Ovary (tissue), 10 donors: ENCODE measurements at places on chromosomes 2 and 18. TPM values are rescaled to one million over a fixed set of nuclear protein-coding genes. Genes with fewer than 3 reads are reported as not detected.
A peak's percentile ranks its signal among the peaks of the same experiment; 100 is the strongest.

Gene MAP2
- 16.6 TPM for total RNA-seq

DNA sequence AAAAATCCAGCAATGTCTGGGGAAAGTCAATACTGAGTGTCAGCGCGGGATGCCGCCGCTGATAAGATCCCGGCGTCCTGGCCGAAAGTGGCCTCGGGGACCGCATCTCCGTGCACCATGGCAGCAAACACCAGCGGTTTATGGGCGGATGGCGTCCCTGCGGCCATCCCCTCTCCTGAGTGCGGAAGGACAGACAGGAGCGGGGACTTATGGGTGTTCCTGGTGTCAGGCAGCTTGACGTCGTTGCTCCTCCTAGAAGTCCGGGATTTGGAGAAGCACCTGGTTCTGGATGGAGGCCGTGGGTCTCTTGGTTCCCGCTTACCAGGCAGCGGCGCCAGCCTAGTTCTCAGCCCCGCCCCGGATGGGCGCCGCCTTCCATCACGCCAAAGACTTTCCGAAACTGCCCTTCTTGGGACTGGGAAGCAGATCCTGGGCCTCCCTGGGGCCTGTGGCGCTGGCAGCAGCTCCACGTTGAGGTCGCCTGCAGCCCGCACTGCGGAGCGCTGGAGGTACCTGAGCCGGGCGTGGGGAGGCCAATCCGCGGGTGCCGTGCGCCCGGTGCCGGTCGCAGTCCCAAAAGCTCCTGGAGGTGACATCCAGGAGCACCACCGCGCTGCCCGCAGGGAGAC lies 119.1 kb downstream of the CCDC74A start:
- no peak for DNase-seq

GRCh38 chr2:182448371-182448770 lies 21.5 kb upstream of the PDE1A start:
- DNase-seq: no peak

DNA sequence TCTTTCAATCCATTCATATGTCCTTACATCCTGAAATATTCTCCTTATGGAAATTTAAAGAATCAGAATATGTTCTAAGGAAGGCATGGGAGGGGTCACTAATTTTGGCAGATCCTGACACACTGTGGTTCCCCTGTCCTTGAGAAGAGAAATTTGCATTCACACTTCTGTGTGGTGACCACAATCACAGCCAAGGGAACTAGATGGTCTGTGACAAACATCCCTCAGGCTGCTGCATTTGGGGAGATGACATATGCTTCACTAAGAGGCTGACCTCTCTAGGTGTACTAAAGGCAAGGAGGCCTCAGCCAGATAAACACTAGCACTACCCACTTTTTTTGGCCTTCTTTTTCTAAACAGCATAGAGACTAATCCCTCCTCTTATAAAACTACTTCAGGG lies 129.6 kb downstream of the MREG start:
- no peak for DNase-seq

- no peak for DNase-seq
These were observed 243.4 kb downstream of the BCL11A start for GRCh38 chr2:60309941-60310660.

- peak; percentile 35 for DNase-seq
These were observed 35.1 kb upstream of the RASGRP3 start for GRCh38 chr2:33441235-33441810.

Gene HAUS1
- 21.5 TPM for total RNA-seq

DNA sequence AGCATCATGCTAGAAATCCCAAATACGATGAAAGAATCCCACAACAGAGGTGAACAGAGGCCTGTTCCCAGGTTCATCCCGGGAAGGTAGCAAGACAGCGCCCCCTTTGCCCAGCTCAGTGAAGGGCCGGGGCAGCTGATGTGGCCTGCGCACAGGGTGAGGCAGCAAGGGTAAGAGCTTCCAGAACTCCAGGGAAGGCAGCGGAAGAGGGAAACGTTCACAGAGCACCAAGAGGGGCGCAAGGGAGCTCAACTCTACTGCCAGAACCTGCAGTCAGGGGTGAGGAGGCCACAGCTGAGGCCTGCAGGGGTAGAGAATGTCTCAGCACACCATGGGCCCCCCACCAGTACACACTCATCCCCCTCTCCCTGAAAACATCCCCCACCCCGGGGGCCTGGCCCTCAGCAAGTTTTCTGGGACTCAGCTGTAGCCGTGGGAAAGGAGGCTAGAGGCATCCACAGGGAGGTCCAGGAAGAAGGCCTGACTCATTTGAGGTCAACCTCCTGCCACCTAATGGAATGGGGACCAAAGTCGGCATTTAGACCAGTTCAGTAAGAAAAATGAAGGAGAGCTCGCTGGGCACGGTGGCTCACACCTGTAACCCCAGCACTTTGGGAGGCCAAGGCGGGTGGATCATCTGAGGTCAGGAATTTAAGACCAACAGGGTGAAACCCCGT lies 95.6 kb upstream of the ASAP2 start:
- DNase-seq: no peak

GRCh38 chr2:157324331-157324843 lies 1.2 kb downstream of the ERMN start:
- no peak for DNase-seq

DNA sequence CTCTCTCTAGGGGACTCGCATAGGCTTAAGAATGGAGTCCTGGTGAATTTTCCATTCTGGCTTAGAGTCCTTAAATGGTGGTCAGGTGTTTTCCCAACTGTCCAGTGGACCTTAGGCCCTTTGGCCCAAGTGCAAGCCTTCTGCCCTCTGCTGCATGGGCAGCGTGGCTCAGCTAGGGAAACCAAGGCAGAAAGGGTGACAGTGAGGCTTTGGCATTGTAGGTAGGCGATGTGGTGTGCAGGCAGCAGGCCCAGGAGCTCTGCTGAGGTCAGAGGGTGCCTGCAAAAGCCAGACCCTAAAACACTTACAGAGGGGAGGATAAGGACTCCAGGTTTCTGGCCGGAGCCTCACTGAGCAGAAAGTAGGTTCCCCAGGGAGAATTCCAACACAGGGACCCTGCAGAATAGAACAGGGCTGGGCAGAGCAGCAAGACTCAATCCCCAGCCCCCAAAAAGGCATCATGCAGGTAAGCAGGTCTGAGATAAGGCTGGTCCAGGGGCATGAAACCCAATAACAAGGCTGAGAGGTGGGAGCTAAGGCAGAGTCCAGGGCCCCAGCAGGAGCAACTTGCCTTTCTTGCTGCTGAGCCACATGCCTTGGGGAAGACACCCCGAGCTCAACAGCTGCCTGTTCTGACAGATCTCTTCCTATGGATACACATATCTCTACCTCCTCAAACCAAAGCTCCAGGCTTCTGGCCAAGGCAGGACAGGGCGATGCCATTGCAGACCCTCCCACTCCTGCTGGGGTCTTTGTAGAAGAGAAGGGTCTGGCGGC lies 199.7 kb downstream of the TNS1 start:
- DNase-seq: peak; percentile 16
